ENCODE measurements at places on chromosomes 3 and 15.
A peak's percentile ranks its signal among the peaks of the same experiment; 100 is the strongest.

DNA sequence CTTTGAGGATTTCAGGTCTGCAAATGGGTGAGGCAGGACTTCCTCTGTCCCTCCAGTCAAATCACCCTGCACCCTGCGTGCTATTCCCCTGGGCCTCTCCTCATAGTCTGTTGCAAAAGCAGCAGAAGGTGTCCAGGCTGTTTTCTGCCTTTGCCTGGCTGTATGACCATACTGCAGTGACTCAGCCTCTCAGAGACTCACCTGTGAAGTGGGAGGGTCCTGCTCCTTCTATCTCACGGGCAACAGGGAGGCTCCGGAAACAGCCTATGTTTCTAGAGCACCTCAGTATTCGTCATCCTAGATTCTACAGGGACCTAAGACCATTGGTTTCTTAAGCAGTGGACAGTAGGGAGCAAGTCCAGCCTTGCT is 216.4 kb downstream of the TLE3 start:
- DNase-seq: no peak

DNA sequence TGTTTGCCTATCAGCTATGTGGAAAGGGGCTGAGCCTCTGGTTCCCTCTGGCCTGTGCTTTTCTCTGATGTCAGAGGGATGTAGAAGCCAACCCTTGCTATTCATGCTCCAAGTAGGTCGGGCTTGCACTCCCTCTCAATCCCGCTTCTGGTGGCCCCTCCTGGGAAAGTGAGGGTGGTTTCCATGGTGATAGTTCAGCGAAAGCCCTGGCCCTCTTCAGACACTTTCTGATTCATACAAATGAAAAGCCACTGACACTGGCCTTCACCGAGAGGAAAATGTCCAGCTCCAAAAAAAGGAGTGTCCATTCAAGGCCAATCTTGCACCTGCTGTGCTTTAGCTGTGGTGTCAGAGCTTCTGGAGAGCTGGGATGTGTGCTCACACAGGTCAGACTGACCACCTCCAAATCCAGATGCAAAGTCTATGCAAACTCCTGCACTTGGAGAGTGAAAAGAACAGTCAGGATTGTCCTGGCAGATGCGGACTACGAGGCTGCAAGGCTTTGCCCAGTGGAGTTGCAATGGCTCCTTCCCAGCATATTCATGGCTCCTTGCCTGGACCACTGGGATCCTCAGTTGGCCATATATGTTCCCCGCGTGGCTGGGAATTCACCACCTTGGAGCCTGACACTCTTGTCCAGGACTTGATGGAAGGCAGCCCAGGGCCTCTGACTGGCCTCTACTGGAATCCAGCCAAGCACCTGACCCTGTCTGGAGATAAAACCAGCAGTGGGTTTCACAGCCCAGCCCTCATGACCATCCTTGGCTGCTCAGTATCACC is 96.6 kb downstream of the CEMIP start:
- DNase-seq: no peak

- no peak for DNase-seq
These were observed 45.4 kb downstream of the FOXL2 start for GRCh38 chr3:138901567-138901966.

GRCh38 chr15:89760303-89761008 is 9.4 kb upstream of the MESP1 start:
- no peak for DNase-seq

DNA sequence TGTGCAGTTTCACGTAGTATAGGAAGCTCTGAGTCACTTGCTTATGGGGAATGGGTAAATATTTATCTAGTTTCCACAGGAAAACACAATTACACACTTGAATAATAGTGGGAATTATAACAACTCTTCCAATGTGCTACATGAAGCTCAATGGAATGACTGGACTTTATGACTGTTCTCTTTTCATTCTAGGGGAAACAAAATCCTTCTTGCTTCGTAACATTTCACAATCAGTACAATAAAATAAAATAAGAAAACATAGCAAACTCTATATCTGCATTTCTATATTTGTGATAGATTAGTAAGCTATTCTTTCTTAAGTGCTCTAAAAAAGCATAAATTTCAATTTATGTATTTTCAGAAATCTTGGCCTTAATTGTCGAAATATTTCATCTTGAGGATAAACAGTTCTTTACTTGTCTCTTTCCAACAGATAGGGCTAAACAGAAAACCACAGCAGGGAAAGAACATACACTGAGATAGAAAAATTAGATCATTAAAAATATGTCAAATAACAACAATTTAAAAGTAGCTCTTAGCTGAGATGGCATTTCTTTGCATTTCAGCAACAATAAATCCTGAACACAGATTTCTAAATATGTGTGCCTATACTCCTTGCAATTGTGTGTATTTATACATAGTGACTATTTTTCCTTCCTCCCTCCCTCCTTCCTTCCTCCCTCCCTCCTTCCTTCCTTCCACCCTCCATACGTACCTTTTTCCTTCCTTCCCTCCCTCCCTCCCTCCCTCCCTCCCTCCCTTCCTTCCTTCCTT is 395.5 kb upstream of the KCNMB2 start:
- peak; percentile 24 for DNase-seq

- DNase-seq: no peak
These were observed 8.3 kb upstream of the CSPG4 start for GRCh38 chr15:75720787-75721479.

Measured in non-pigmented ciliary epithelial cell (primary cell).